Stimulated activated naive CD8-positive, alpha-beta T cell treated with anti-CD3 and anti-CD28 coated beads, Interleukin-15, Interleukin-2, amounts not matched to agents 100 U/mL and 50 U/mL, for 24 hours (primary cell): ENCODE measurements at places on chromosomes 5 and 9.

GRCh38 chr9:93955111-93955980 is at the start of gene BARX1:
BARX1 (minus strand) TSS chr9:93955355; CDS start chr9:93955146, 209 bp downstream.
- DNase-seq: peak; percentile 69

DNA sequence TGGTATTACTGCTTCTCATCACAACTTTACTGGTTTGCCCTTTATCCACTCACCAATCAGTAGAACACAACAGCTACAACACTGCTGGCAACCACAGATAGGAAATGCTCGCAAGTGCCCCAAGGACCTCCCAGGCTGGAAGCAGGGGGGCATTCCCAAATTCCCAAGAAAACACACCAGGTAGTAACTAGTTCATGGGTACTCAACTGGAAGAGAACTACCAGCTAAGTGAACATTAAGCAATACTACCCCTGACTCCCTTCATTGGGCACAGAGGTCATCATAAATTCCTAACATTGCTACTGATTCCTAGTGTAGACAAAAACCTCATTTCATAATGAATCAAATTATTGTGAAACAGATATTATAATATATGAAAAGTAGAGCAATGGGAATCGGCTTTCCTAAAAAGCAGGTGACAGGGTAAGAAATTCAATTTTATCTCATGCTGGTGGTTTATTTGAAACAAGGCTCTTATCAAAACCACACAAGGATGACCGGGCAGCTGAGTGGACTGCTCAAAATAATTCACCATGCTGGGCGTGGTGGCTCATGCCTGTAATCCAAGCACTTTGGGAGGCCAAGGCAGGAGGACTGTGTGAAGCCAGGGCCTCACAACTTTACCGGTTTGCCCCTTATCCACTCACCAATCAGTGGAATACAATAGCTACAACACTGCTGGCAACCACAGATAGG is 81.6 kb downstream of the TLE1 start:
- DNase-seq: no peak

- DNase-seq: no peak
Measured at GRCh38 chr9:110842986-110843385, 174.4 kb downstream of the MUSK start.

DNA sequence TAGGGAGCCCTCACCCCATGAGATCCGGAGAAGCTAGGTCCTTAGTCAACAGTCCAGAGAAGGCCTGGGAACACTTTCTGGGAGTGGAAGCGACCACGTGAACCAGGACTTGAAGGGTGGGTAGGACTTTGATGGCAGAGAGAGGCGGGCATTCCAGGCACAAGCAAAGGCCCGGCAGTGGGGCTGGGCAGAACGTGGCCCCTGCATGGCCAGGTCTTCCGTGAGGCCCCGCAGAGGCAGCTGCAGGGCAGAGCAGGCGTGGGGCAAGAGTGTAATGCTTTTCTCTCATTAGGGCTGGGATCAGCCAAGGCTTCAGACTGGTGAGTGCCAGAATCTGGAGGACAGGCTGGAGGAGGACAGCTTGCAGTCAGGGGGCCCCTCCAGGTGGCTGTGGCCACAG is 184.1 kb downstream of the PAX5 start:
- no peak for DNase-seq

GRCh38 chr5:138440159-138441073 is 1.6 kb downstream of the REEP2 start:
- no peak for DNase-seq

- no peak for DNase-seq
Measured at GRCh38 chr5:150211156-150212030, 21.5 kb downstream of the SLC6A7 start.

- no peak for DNase-seq
Measured at GRCh38 chr9:90965226-90966030, 163.8 kb downstream of the SYK start.

GRCh38 chr9:138049779-138050471 is 172.3 kb downstream of the CACNA1B start:
- DNase-seq: no peak

DNA sequence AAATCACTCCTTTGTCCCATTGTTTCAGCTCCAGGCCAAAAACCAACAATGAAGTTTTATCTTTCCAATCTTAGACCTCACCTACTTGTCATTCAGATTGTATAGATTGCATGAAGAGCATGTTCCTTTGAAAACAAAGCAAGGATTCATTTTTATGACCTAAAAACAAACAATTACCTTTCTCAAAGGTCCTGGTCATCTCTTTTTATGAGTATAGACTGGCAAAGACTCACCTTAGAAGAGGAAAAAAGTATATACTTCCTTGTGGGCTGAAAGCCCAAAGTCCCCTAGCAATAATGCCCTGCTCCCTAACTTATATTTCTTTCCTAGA is 28.4 kb upstream of the TLE1 start:
- no peak for DNase-seq

DNA sequence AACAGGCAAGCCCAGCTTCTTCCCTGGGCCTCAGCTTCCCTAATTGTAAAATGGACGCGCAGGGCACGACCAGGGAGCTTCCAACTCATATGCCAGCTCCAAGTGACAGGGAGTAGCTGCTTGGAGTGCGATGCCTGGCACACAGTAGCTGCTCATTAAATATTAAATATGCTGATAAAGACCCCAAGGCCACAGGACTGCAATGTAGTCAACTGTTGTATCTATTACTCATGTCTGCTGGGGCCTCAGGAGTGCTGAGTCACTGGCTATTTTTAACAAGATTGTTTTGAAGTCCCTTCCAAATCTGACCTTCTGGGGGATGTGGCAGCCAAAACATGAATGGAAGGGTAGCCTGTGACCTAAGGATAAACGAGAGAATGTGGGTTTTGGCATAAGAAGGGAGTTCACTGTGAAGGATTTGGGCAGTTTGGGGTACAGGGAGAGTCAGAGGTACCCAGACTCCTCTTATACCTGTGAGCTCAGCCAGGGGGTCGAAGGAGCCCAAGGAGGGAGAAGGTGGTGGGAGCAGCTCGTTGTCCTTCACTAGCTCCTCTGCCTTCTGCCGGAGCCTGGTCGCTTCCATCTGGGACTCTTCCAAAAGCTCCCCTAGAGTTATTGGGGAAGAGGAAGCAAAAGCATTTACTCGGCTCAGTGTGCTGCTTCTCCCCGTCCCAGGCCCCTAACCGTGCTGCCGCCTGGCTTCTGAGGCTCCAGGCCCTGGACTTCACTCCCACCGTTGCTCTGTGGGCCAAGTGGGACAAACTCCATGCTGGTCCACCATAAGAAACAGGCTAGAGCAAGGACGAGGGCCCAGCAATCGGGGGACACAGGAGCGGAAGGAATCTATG is 17.5 kb downstream of the TNIP1 start:
- DNase-seq: no peak

GRCh38 chr5:111776913-111777781 is 20.2 kb upstream of the NREP start:
- no peak for DNase-seq

DNA sequence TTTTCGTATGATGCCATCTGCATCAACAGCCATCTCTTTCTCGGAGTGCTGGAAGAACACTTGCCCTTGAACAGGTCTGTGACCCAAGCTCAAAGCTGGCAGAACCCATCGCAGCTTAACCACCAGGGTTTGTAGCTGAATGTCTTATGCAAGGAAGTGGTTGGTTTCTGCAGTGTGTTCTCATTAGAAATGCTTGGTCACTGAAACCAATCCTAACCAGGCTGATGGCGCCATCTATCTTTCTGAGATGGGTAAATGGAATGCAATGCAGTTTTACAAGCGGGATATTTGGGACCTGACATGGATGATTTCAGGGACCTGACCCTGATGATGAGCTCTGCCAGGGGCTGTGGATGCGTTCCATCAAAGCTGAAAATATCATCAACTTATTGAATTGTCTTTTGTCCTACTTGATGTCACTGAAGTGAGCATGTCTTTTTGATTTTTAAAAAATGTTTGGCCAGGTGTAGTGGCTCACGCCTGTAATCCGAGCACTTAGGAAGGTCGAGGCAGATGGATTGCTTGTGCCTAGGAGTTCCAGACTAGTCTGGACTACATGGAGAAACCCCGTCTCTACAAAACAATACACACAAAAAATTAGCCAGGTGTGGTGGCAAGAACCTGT is 28.7 kb downstream of the DMRT3 start:
- no peak for DNase-seq

DNA sequence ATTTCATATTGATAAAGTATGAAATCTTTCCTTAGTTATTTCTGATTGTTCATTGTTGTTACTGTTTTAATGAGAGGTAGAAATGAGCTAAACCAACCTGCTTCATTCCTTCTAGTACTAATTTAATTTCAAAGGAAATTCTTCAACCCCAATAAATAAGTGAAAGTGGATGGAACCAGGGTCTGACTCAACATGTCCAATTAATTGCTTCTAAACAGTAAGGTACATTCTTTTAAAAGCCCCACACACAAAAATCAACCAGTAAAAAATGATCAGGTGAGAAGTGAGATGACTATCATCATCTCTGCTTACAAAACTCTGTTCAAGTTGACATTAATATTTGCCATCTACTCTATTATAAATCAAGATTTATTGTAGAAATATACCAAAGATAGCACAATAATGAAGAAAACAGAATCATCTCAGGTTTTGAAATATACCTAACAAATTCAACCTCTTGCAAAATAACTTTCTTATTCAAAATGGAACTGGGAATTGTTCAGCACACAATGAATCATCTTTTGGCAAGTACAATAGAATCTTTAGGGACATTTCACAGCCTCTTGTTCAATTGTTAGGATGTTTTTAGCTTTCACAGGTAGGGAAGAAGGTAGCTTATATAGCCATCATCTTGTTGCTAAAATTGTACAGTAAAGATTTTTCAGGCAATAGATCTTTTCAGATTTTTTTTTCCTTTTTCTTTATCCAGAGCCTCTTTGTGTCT is 114.5 kb downstream of the RPS23 start:
- DNase-seq: no peak

- no peak for DNase-seq
Measured at GRCh38 chr5:174324680-174325079, 279.2 kb downstream of the NSG2 start.

- DNase-seq: no peak
Measured at GRCh38 chr5:59069438-59070079, 486.7 kb downstream of the RAB3C start.

DNA sequence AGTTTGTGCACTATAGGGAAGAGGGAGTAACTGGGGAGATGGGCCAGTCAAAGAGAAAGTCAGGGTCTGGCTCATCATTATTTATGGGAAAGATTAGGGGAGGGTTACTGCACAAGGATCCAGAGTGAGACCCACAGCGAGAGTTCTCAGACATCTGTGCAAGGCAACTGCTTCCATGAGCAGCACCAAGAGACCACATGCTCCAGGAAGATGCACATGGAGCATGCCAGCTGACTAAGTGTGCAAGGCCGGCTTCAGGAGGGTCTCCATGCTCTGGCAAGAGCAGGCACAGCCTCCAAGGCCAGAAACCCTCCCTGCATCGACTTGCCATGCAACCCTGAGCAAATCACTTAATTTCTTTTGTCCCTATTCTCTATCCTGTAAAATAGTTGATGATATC is 616.9 kb downstream of the CSNK1G3 start:
- no peak for DNase-seq

DNA sequence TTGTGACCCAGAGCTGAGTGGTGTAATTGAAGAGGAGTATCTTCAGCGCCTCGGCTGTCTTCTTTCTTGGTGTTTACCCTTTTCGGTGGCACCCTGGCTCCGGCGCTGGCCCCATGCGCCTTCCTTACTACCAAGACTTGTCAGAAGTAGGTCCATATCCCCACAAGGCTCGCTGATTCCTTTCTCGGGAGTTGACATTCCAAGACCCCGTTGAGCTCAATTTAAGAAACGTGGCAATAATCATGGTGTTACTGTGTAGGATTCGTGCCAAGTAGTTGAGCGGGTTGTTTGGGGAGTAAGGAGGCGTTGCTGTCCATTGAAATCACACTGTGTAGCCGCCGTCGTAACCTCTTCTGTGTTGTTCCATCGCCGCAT is 795 bp downstream of the NDUFAF2 start:
- DNase-seq: peak; percentile 23

DNA sequence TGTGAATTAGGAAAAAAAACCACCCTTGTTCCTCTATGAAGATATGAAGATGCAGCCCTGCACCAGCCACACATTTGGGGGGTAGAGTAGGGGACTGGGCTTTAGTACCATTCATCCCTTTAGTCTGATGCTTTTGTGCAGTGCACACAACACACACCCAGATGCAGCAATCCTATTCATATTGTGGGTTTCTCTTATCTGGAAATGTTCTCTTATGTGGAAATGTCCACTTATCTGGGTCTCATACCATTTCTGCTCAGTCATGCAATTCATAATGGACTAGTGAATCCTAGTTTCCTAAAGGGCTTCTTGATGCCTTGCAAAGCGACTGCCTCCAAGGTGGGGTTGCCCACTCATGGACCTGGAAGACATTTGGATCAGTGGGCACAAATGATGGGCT is 47.8 kb downstream of the C9orf152 start:
- DNase-seq: no peak

- no peak for DNase-seq
Measured at GRCh38 chr9:106625259-106625789, 237.6 kb upstream of the ZNF462 start.

DNA sequence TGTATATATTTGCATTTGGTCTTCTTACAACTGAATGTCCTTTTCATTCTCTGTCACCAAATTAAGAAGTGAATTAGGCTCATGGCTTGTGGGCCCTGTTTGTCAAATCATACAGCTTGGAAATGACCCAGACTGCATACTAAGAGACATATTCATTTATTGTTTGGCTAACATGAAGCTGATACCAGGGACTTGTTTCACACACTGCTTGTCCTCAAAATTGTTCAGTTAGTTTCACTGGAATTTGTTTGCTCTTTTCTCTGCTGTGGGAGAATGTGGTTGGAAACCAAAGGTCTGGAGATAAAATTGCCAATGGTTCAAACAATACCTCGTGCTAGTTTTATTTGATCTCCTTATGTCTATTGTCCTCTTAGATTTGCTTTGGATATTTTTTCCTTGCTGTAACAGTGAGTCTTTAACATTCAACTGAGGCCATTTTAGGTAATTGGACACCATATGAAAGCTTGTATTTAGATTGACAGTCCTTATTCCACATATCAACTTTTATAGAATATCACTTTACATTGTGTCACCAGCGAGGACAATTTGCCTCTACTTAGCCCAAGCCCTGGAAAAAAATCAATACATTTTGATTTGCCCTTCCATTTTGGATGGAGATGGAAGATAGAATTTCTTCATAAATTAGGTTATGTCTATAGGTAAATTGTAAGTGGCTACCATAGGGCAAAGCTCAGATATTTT is 144.3 kb upstream of the MTAP start:
- no peak for DNase-seq

DNA sequence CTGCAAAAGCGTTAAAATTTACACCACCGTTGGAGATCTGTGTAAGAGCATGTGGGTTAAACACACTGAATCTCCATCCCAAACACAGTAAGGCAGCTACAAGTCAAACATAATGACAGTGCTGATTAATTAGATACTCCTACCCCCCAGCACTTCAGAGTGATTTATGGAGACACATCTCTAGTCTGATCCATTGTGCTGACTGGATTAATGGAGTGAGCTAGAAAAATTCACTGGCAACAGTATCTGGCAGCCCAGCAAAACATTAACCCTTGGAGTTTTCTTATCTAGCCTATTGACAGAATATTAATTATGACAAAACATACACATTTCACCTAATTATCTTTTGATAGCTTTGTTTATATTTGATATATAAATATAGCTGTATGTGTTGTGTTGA is 188.6 kb upstream of the ISL1 start:
- DNase-seq: no peak
